ENCODE measurements at places on chromosomes 11 and 22. TPM values are rescaled to one million over a fixed set of nuclear protein-coding genes. Genes with fewer than 3 reads are reported as not detected.

The ISX gene
- total RNA-seq, result not detected

DNA sequence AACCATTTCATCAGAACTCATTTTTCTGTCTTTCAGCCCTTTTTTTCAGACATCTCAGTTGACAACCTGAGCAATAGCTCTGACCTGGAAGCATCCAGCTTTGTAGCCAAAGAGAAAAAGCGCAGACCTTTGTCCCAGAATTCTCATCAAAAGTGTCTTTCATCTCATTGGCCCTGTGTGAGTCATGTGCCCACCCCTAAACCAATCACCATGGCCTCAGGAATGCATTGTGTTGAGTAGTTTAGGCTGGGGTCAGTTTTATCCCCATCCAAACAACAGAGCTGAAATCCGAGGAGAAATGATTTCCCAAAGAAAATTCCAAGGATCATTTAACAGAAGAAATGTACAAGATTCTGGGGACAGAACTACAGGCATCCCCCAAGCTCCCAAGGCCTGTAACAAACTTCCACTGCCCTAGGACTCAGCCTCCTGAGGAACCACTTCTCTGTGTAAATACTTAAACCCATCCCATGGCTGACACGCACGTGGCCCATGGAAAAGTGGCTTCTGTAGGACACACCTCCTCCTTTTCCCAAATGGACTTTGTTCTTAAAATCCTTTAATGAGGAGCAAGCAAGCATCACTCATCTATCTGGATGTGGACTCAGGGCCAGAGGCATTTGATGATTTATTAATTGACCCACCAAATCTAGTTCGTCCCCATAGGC is 429.0 kb downstream of the SOX6 start:
- H3K4me1 ChIP-seq, result no peaks in the 10 kb centered on the region
- no peaks in the 10 kb centered on the region for H3K27me3 ChIP-seq
- no peak for DNase-seq
- H3K4me3 ChIP-seq, result no peak overlapping the region

GRCh38 chr11:23143022-23143421 is 282.7 kb upstream of the CCDC179 start:
- H3K4me1 ChIP-seq, result no peaks in the 10 kb centered on the region
- no peak overlapping the region for H3K4me3 ChIP-seq
- H3K27me3 ChIP-seq, result no peaks in the 10 kb centered on the region
- H3K27ac ChIP-seq, result no peak overlapping the region
- no peaks in the 10 kb centered on the region for H3K36me3 ChIP-seq

- no peak overlapping the region for H3K27ac ChIP-seq
- H3K27me3 ChIP-seq, result peaks cover 17% of the 10 kb centered on the region
- no peak overlapping the region for H3K4me3 ChIP-seq
These were observed 2.8 kb upstream of the ROBO4 start for GRCh38 chr11:124900464-124900863.

GRCh38 chr22:44664149-44664548 is 37.9 kb upstream of the PRR5 start:
- no peaks in the 10 kb centered on the region for H3K36me3 ChIP-seq
- H3K27ac ChIP-seq, result peak overlapping the region; percentile 51
- DNase-seq, result peak; percentile 68
- H3K4me1 ChIP-seq, result peaks cover 36% of the 10 kb centered on the region
- H3K27me3 ChIP-seq, result no peaks in the 10 kb centered on the region
- H3K4me3 ChIP-seq, result no peak overlapping the region

DNA sequence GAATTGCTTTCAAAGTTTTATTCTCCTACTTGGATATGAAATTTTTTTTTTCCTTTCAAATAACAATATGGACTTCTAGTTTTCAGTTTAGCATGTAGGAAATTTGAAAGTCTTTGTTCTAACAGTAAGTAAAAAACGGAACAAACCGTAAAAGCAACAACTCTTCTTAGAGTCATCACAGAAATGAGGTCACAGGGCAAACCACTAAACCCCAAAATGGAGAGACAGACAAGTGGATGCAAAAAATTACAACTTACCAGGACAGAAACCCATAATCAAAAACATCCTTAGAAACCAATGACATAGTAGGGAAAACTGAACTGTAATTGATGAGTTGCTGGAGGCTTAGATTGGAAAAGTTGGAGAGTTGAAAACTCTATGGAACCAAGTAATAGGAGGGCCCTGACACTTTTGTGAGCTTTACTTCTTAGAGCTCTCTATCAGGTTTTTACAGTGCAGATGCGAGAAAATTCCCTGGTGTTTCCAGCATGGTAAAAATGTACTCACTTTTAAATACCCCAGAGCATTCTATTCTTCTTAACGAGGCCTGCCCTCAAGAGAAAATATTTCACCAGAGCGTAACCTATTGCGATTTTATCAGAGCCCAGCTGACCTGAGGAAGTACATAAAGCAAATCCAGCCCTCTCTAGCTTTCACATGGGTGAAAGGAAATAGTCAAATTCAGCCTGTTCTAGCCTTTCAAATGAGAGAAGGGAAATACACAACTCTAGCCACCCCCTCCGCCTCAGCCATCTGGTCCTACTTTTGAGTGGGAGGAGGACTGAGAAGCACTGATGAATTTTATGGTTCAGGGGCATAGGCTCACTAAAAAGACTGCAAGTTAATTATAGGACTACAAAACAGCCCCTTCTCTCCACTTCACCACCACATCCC is 39.1 kb downstream of the CASP12 start:
- peak overlapping the region; percentile 40 for H3K27ac ChIP-seq
- H3K27me3 ChIP-seq, result no peaks in the 10 kb centered on the region
- H3K4me1 ChIP-seq, result peaks cover 20% of the 10 kb centered on the region
- DNase-seq, result peak; percentile 10
- H3K4me3 ChIP-seq, result no peak overlapping the region

DNA sequence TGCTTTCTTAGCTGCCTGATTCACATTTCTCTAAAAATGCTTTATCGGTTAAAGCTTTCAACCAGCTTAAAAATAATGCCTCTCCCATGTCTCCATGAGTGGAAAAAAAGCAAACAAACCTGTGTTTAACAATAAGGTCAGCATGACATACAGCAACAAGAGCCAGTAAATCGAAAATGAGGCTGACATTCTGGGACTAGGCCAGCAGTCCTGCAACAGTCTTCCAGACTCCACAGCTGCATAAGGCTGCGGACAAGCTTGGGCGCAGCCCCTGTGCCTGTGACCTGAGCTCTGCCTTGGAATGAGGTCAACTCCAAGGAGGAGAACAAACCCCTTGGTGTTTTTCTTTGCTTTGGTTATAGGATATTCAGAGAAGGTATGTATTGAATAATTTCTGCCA is 95.5 kb downstream of the PGR start:
- no peak overlapping the region for H3K27ac ChIP-seq
- DNase-seq, result no peak
- no peaks in the 10 kb centered on the region for H3K4me1 ChIP-seq

The DNAJB7 gene
- not detected for total RNA-seq

The E2F8 gene
- total RNA-seq, result 18.0 TPM

DNA sequence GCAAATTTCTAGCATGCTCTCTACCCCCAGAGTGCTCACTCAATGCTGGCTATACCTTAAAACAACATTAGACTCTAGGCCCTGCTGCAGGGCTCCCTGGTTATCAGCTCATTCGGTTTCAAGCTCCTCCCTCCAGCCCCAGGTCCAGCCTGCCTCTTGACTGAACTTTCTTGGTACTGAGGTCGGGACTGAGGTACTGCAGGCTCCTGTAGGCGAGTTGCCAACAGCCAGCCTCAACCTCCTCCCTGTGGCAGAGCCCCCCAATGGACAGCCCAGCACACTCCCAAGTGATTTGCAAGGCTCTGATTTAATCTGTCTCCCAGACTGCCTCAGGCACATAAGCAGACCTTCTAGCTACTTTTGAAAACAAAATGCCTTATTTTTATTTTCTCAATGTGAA is 73.6 kb upstream of the EIF3M start:
- DNase-seq, result no peak
- peaks cover 9% of the 10 kb centered on the region for H3K27me3 ChIP-seq
- no peak overlapping the region for H3K27ac ChIP-seq
- H3K4me3 ChIP-seq, result no peak overlapping the region
- H3K4me1 ChIP-seq, result no peaks in the 10 kb centered on the region

The IL17RA gene
- 13.1 TPM for total RNA-seq

The OR10A2 gene
- total RNA-seq, result not detected

DNA sequence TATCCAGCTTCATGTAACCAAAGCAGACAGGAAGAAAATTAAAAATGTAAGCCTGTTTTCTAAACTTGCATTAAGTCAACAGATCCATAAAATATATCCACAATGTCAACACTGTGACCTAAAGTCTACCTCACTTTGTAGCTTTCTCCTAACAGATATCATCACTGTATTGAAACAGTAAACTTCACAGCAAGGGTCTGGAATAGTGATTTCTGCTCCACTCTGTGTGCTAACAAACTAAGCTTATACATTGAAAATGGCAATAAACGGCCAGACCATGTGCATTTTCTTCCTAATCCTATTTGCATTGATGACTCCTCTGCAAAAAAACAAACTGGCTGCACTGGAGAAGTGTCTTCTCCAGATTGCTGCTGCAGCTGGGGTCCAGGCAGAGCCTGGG is 26.8 kb downstream of the CADM1 start:
- H3K27me3 ChIP-seq, result peaks cover 4% of the 10 kb centered on the region
- H3K4me3 ChIP-seq, result no peak overlapping the region
- DNase-seq, result no peak
- no peak overlapping the region for H3K27ac ChIP-seq
- H3K36me3 ChIP-seq, result no peaks in the 10 kb centered on the region
- H3K4me1 ChIP-seq, result no peaks in the 10 kb centered on the region

- no peak overlapping the region for H3K4me3 ChIP-seq
- DNase-seq, result peak; percentile 8
- no peaks in the 10 kb centered on the region for H3K27me3 ChIP-seq
- peak overlapping the region; percentile 83 for H3K27ac ChIP-seq
- H3K4me1 ChIP-seq, result peaks cover 45% of the 10 kb centered on the region
- peaks cover 7% of the 10 kb centered on the region for H3K36me3 ChIP-seq
These were observed 81.9 kb upstream of the WNT7B start for GRCh38 chr22:46058591-46059519.

DNA sequence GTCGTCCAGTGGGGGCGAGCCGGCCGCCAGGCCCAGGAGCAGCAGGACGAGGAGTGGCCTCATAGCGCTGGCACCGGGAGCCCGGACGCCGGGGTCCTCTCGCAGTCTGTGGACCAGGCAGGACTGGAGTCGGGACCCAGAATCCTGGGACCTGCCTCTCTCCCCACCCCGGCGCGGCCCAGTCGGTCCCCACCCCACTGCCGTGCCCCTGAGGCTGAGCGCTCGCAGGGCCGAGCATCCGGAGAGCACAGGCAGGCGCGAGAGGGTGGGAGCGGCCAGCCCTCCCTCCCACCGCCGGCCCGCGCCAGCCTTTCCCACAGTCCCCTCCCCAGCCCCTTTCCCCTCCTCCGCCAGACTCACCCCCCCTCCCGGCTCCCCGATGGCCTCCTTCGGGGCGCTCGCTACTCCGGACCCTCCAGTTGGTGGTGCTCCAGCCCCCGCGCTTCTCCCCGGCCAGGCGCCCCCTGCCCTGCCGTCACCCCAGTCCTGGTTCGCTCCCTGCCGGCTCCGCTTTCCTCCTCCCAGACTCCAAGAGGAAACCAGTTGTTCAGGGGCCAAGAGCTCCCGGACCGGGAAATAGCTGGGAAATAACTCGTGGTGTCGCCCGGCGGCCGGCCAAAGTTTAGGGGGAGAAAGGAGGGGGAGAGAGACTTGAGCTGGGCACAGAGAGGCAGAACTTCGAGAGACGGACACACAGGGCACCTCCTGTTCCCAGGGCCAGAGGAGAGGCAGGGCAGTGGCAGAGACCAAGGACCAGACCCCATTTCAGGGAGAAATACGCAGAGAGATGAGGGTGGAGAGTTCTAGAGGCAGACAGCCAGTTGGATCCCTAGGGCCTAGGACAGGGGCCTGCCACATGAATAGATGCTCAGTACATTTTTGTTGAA is at the start of gene C1QTNF5:
Gene C1QTNF5, minus strand, starts transcription at position 549 of the 887 bp plus-strand sequence. Its CDS starts 486 bp downstream, at position 63.
- H3K27me3 ChIP-seq, result peaks cover 27% of the 10 kb centered on the region
- no peak within 1 kb of the TSS for H3K4me3 ChIP-seq
- peaks cover 26% of the 10 kb centered on the region for H3K4me1 ChIP-seq
- no peak for DNase-seq
- no peak within 1 kb of the TSS for H3K27ac ChIP-seq
- peaks cover 7% of the 10 kb centered on the region for H3K36me3 ChIP-seq

The TIGD3 gene
- total RNA-seq, result 1.1 TPM

The RAG2 gene
- not detected for total RNA-seq

DNA sequence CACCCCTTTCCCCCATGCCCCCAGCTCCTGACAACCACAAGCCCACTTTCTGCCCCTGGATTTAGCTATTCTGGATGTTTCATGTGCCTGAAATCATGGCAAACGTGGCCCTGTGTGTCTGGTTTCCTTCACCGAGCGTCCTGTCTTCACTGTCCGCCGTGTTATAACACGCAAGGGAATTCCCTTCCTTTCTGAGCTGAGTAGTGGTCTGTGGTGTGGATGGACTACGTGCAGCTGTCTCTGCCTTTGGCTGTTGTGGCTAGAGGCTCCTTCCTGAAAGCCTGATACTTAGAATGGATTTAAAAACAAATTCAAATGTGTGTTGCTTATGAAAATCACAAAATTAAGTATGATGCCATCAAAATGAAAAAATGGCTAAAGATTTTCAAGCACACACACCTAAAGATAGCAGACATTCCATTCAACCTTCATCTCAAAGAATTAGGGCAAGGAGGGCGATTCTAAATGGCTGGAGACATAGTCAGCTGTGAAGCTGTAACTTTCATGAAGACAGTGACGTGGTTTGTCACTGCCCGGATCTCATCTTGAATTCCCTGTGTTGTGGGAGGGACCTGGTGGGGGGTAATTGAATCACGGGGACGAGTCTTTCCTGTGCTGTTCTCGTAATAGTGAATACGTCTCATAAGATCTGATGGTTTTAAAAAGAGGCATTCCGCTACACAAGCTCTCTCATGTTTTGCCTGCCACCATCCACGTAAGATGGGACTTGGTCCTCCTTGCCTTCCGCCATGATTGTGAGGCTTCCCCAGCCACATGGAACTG is 30.5 kb downstream of the KCNQ1 start:
- H3K27me3 ChIP-seq, result no peaks in the 10 kb centered on the region
- peaks cover 19% of the 10 kb centered on the region for H3K4me1 ChIP-seq
- no peak for DNase-seq
- H3K4me3 ChIP-seq, result no peak overlapping the region

The PARVA gene
- 0.11 TPM for total RNA-seq

DNA sequence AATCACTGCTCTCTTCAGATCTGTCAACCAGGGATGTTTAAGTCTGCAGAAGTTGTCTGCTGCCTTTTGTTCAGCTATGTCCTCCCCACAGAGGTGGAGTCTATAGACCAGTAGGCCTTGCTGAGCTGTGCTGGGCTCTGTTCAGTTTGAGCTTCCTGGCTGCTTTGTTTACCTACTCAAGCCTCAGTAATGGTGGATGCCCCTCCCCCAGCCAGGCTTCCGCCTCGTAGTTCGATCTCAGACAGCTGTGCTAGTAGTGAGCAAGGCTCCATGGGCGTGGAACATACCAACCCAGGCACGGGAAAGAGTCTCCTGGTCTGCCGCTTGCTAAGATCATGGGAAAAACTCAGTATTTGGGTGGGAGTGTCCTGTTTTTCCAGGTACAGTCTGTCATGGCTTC is 27.6 kb upstream of the CASP12 start:
- H3K4me1 ChIP-seq, result no peaks in the 10 kb centered on the region
- no peaks in the 10 kb centered on the region for H3K27me3 ChIP-seq
- peaks cover 23% of the 10 kb centered on the region for H3K36me3 ChIP-seq
